ENCODE measurements at places on chromosomes 4 and X.
A peak's percentile ranks its signal among the peaks of the same experiment; 100 is the strongest.

DNA sequence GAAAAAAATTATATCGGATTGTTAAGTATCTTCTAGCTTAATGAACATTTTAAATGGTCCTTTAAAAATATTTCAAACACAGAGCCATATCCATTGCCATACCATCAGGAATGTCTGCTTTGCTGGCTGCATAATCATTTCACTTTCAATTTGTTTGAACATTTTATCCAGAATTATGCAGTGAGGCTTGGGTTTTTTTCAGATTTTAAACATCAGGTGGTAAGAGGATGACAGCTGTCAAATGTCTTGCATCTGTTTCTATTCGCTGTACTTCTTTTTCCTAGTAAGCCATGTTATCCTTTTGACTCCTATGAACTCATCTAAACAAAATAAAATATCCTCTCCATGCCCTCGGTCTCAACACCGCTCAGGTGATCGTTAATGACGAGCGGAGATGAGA is 802 bp downstream of the RFC1 start:
- DNase-seq = no peak

- DNase-seq = no peak
Measured at GRCh38 chr4:16079046-16079445, 4.8 kb downstream of the PROM1 start.

DNA sequence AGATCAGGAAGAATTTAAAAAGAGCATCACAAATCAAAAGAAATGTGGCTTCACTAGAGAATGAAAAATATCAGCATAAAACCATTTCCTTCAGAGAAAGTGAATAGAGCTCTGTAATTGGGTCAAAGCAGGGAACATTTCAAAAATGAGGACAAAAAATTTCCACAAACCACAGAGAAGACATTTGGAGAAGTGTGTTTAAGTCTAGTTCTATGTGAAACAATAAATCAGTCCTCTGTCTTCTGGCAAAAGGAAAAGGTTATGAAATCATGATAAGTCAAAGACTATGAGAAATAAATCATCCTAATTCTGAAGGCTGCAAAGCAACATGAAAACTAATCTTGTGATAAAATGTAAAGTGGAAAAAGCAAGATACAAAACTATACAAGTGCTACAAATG is 27.9 kb downstream of the SMPX start:
- no peak for DNase-seq

DNA sequence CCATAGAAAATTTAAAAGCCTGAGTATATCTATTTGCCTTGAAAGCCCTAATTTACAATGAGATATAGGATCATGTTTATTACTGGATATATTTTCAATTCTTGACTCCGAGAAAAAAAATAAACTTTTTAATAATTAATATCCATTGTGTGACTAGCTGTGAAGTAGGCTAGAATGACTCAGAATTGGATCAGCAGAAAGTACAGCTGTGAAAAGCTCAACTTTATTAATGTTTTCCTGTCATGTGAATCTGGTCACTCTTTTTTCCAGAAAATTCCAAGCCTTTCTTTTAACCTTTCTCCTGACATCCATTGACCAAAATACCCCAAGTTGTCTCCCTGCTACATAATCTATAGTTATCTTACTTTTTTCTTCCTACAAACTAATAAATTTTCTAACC is 171.8 kb upstream of the PACRGL start:
- no peak for DNase-seq

GRCh38 chr4:184409911-184410692 is 64.2 kb downstream of the IRF2 start:
- DNase-seq = peak; percentile 19

DNA sequence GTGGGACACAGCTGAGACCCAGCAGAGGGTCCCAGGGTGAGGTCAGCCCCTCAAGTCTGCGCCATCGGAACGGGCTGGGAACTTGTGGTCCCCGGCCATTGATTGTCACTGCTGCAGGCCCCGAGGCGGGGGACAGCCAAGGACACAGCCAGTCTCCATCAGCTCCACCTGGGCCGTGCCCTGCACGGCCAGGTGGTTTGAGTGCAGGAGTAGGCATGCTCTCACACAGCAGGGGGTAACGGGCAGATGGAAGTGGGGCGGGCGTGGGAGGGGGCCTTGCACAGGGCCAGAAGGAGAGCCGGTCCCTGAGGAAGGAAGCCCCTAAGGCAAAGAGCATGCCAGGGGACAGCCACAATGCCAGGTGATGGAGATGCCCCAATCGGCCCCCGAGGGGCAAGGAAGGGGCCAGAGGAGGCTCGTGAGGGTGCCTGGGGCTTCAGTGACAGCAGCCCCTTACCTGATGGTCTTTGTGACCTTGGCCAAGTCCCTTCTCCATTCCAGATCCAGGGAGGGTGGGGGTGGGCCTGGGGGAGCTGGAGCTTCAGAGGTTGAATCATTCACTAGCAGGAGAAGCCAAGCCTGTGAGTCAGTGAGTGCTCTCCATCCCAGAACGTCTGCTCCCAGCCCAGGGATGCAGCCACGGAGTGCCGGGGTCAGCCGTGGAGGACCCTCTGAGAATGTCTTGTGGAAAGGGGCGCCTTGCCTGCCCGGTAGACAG is 2.3 kb downstream of the ATP2B3 start:
- DNase-seq = no peak

DNA sequence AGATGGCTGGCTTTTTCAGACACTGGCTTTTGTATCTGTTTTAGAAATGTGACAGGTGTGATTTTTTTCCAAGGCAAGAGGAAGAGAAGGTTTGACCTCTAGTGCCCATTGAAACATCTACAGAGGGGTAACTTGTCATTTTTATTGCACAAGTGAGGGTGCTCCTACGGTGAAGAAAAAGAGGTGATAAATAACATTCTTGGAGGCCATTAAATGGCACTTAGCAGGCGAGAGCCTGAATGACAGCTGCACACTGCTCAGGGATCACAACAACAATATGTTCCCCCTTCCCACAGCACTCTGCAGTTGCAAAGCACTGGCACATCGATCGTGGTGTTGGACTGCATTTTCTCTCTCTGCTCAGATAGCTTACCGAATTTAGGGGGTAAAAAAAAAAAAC is 22.9 kb downstream of the FAM184B start:
- no peak for DNase-seq
